ENCODE measurements at places on chromosomes 1 and 21. TPM values are rescaled to one million over a fixed set of nuclear protein-coding genes. Genes with fewer than 3 reads are reported as not detected.

- peak; percentile 15 for DNase-seq
Measured at GRCh38 chr21:39050841-39051587, 132.2 kb downstream of the PSMG1 start.

- no peak for DNase-seq
Measured at GRCh38 chr21:44298301-44298700, 1.6 kb upstream of the PFKL start.

DNA sequence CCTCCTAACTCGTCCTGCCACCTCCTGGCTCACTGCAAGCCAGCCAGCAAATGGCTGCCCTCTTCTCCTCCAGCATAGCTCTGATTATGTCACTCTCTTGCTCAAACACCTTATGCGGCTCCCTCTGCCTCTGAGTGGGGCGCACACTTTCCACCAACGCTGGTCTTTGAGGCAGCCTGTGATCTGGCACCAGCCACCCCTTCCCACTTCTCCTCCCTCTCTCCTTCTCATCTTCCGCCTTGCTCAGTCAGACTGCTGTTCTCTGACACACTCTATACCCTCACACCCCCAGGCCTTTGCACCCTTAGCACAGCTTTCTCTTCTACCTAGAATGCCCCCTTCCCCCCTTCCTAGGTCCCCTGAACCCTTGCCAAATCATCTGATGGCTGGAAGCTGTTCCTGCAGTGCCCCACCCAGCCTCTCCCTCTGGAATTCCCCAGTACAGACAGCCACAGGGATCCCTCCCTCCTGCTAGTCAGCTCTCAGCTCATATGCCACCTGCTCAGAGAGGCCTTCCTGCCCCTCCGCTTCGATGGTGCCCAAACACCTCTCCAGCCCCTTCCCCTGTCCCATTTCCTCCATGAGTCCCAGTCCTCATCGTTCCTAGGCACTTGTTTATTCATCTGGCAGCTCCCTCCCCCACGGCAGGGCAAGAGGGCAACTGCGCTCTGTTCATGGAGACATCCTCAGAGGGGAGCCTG lies 21.7 kb upstream of the PEF1 start:
- DNase-seq: no peak

- no peak for DNase-seq
Measured at GRCh38 chr1:92601044-92601443, 114.3 kb upstream of the GFI1 start.

GRCh38 chr1:184226100-184226487 lies 160.7 kb upstream of the C1orf21 start:
- DNase-seq: no peak

- no peak for DNase-seq
Measured at GRCh38 chr1:235207209-235207565, 46.1 kb upstream of the RBM34 start.

- DNase-seq: peak; percentile 77
Measured at GRCh38 chr1:40385437-40386358, 12.2 kb downstream of the SMAP2 start.

- DNase-seq: no peak
Measured at GRCh38 chr1:223620297-223620897, 45.1 kb downstream of the CAPN8 start.

GRCh38 chr1:64039390-64039926 lies 164.0 kb upstream of the UBE2U start:
- no peak for DNase-seq

DNA sequence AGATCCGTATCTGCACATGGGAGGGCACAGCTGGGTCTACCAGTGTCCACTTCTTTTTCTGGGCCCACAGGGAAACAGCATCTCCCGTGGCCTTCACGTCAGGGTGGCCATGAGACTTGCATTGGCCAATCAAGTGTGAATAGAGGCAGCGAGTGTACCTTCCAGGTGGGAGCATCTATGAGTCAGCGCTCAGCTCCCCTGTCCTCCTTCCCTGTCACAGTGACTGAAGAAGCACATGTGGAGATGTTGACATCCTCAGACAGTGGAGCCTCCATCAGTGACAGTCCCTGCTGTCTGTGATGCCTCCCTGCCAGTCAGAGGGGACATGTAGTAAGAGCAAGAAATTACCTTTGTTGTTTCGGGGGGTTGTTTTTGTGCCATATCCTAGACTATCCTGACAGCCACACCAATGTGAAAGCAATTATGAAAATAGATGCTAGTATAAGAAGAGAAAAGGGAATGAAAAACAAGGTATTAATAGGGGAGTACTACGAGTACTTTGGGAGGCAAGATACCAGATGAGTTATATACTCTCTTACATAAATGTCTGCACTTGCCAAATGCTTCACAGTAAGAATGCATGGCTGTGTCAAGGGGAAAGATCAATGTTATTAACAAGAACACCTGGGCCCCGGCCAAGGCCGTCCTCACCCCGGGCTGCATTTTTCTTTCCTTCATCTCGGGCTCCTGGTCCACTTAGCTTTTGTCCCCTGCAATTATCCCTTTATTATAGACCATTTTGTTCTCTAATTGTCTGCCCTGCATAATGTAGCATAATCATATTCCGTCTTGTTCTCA lies 86.0 kb downstream of the MATN1 start:
- no peak for DNase-seq

DNA sequence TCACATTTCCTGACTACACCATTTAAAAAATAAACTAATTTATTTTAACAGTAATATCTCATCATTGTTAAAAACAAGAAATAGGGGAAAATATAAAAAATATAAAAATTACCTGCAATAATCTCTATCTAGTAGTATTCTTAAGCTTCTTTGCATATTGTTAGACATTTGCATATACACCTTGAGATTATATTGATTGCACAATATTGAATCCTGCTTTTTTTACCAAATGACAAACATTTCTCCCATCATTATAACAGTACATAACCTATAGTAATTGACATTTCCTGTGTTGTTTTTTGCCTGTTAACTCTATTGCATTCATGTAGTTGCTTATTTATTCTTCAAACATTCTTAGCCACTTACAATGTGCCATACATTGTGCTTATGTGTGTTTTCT lies 11.7 kb upstream of the CR1L start:
- no peak for DNase-seq

DNA sequence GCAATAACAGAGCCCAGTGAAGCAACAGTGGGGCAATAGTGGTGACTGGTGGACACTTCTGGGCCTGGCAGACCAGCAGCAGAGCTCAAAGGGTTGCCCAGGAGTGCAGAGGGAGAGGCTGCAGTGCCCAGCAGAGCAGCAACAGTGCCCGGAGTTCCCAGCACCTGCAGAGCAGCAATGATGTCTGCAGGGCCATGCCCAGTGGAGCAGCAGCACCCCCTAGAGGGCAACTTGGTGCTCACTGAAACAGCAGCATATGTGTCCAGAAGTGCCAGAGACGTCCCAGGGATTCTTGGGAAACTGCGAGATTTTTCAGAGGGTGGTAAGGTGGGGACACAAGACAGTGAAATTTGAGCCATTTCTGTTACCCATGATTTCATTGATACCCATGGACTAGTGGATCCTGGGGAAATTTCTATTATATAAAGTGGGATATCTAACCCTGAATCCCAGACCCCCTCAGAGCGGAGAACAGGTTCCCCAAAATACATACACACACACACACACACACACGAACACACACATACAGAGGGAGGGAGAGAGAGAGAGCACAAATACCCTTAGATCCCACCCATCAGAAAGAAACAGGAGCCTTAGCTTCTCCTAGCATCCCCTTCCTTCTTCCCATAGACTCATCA lies 156.9 kb upstream of the GJB5 start:
- peak; percentile 90 for DNase-seq

- peak; percentile 95 for DNase-seq
Measured at GRCh38 chr1:32249831-32250525, 1.1 kb upstream of the LCK start.

- no peak for DNase-seq
Measured at GRCh38 chr21:29104239-29104708, 26.2 kb upstream of the MAP3K7CL start.

GRCh38 chr1:89529196-89529595 lies 4.6 kb downstream of the LRRC8B start:
- DNase-seq: no peak

- DNase-seq: no peak
Measured at GRCh38 chr1:162873671-162874666, 13.0 kb upstream of the CCDC190 start.

RNU1-4 gene
- total RNA-seq: under 0.01 TPM

SPATA45 gene
- total RNA-seq: not detected

HIPK1 gene
- total RNA-seq: 36.0 TPM

NHLH1 gene
- total RNA-seq: 0.48 TPM

S100A16 gene
- total RNA-seq: not detected

CXADR gene
- not detected for total RNA-seq

RNU1-1 gene
- total RNA-seq: under 0.01 TPM

CASQ1 gene
- total RNA-seq: not detected

RHCE gene
- 3.1 TPM for total RNA-seq
